ENCODE measurements at places on chromosomes 4 and X. TPM values are rescaled to one million over a fixed set of nuclear protein-coding genes. Genes with fewer than 3 reads are reported as not detected.

GRCh38 chr4:2913168-2913567, 50.0 kb downstream of the NOP14 start:
- no peak for DNase-seq

DNA sequence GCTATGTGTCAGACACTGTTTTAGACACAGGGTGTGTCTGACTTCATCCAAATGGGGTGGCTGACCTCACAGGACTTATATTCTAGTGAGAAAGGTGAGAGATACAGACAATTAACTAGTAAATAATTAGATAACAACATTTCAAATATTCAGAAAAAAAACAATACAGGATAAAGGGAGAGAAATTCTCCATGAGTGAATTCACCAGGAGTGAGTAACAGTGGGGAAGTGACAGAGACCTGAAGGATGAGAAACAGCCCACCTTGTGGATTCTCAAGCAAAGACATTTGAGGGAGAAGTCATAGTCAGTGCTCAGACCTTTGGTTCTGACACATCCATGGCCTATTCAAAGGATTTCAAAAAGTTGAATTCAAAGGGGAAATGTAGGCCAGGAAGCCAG, 627.9 kb downstream of the IQCM start:
- DNase-seq: no peak

- no peak for DNase-seq
These were observed 36.5 kb downstream of the GALNTL6 start for GRCh38 chr4:171849686-171850222.

The CFAP97 gene
- total RNA-seq: 42.4 TPM

- no peak for DNase-seq
These were observed 10.5 kb downstream of the CD99L2 start for GRCh38 chrX:150887906-150888465.

GRCh38 chr4:6085028-6085690, 66.9 kb upstream of the C4orf50 start:
- no peak for DNase-seq

The TEX28 gene
- total RNA-seq: not detected

GRCh38 chr4:94500685-94501084, 48.9 kb downstream of the PDLIM5 start:
- DNase-seq: no peak

DNA sequence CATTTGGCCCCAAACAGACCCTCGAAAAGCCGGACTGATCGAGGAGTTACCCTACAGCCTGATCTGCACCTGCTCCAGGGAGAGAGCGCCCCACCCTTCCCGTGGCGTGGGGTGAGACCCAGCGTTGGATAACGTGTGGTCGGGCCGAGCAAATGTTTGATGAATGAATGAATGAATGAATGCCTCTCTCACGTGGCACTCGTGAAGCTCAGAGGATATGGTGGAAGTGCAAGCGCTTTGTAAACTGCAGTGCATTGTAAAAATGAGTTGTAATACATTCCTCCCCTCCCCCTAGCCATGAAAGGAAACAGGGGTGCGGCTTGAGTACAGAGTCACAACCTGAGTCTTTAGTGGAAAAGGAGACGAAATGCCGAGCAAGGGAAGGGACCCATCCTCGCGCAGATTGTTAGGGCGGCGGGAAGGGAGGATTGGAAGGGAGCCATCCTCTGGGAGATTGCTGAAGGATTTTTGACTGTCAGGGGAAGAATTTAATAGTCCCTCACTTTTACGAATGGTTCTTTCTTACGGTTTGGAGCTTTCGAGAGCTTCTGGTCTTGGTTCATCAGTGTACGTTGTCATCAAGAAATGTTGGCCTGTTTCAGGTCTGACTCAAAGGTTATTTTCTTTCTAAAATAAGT, 772 bp upstream of the FBXW7 start:
- no peak for DNase-seq

- DNase-seq: no peak
These were observed 1.8 kb downstream of the EPHA5 start for GRCh38 chr4:65668201-65669089.

All from breast epithelium (tissue), 4 donors.